ENCODE measurements at places on chromosomes 5 and 9.

DNA sequence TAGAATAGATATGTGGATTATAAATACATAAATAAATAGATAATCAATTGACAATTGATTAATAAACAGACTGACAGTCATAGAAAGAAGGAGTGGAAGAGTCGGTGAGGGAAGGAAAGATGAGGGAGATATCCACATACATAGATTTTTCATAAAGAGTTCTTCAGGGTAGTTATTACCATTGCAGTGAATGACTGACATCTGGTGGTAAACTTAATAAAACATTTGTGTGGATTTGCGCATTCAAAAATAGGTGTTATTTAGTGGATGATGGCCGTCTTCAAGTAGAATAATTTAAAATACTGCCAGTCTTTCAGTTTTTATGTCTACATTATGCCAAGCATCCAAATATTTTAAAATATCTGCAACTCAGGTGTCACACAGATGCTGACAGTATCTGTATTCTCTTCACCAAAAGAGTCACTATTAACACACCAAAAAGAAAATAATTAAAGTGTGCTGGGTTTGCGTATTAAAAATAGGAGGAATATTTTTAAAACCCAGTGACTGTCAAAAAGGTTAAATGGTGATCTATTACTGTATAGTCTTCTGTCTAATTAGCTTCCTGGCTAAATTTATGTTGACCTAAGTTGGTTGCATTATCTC lies 78.8 kb downstream of the GIN1 start:
- DNase-seq = no peak

DNA sequence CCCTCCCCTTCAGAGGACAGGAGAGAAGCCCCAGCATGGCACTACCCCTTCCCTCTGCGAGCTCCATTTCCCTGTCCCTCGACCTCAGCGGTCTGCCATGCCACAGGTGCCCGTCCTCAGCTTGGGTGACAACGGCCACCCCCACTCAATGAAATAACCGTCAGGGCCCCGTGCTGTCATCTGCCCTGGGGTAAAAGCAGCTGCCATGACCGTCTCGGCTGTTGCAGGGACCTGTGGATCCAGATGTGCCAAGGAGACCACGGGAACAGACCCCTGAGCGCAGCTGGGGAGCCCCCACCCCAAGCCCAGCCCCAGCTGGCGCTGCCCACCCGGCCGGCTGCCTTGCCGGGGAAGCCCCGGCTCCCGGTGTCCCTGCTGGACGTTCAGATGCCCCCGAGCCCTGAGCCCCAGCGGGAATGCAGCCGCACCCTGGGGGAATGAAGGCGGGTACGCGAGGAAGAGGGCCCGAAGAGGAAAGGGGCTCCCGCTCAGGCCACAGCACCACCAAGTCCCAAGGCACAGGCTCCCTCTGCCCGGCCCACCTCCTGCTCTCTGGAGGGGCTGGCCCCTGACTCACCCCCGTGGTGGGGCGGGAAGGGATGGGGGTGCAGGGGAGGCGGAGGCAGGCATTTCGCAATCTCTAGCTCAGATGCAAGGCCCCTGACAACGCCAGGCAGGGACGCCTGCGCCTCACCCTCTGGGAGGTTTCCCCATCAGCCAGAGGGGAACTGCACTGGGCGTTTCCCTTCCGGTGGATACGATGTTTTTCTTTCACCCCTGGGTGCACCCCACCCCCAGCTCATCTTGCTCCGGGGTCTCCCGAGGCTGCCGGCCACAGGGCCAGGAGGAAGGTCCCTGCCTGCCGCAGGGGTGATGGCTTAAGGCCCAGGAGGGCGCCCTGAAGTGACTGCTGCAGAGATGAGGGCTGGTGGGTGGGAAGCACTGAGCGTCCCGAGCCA lies 49.2 kb downstream of the NACC2 start:
- no peak for DNase-seq

DNA sequence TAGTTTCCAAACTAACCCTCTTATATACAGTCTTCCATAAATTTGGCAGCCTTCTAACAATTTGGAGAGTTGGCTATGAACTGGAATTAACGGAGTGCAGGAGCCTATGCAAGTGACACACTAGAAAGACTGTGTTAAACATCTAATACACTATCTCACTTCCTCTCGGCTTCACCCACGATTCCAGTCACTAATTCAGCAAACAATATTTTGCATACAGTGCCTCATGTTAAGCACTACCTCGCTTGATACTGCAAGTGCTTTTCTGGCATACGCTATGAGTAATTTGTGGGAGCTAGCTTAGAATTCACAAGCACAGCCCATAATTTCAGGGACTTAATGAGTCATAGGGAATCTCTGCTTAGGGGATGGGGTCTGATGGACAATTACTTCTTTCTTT lies 102.5 kb downstream of the ST8SIA4 start:
- no peak for DNase-seq

DNA sequence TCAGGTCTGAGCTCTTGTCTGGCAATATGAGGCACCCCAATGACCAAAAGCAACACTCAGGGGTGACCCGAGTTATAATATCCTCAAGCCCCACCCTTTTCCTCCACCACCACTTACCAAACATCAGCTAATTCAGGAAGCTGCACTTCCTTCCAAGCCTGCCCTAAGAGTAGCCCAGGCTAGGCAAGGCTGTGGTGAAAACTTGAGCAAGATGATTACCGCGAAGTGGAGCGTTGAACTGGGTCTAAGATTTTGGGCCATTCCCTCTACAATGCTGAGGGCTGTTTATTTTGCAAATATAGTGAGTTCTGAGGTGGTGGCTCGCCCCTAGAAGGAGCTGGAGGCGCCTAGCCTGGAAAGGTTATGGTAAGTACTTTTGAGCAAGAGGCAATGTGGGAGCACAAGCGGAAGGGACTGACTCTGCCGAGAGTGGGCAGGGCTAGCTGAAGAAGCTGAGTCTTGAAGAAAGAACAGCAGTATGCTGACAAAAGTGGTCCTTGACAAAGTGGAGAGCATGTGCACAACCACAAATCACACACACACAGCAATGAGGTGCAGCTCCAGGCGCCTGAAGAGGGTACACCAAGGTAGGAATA lies at the start of gene HK3:
Gene HK3 (minus strand): TSS at position 51 of the 596 bp plus-strand sequence. CDS start 3,187 bp downstream, outside the sequence.
- DNase-seq = no peak

GRCh38 chr9:130226112-130226511 lies 39.4 kb upstream of the HMCN2 start:
- DNase-seq = no peak

- no peak for DNase-seq
Observed at GRCh38 chr5:76682387-76682786, 33.5 kb upstream of the F2R start.

GRCh38 chr5:62212648-62213047 lies 93.4 kb upstream of the KIF2A start:
- no peak for DNase-seq

- no peak for DNase-seq
Observed at GRCh38 chr5:151661968-151662732, 24.6 kb downstream of the SPARC start.

DNA sequence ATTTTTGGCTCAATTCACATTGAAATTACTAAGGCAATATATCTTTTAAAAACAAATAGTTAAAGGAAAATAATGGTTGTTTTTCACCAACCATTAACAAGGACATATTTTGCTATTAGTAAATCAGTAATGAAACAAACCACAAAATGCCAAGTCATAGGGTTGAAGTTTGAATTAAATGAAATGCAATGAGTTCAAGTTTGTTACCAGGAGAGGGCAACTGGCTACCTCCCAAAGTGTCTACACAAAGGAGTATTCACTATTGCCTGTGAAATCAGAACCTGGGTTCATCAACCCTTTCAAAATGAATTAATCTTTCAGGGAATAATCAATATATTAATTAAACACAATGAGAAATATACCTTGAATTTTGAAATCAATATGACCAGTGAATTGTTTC lies 138.4 kb upstream of the DMRTA1 start:
- no peak for DNase-seq

DNA sequence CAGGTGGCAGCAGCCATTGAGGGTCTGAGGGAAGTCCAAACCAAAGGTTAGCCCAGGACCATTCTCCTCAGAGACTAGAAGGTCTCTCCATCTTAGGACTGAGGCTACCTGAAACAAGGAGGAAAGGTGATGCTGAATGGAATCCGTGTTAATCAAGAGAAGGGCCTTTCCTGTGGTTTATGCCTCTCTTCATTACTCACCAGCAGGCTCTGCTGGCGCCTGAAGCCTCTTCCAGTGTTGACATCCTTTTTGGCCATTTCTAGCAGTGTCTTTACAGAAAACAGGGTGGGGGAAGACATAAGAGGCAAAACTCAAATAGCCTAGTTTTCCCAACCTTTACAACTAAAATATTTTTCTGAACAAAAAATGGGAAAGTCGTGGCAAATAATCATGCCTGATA lies 98.0 kb downstream of the ENC1 start:
- DNase-seq = no peak

- DNase-seq = no peak
Observed at GRCh38 chr9:110750272-110750671, 81.7 kb downstream of the MUSK start.

DNA sequence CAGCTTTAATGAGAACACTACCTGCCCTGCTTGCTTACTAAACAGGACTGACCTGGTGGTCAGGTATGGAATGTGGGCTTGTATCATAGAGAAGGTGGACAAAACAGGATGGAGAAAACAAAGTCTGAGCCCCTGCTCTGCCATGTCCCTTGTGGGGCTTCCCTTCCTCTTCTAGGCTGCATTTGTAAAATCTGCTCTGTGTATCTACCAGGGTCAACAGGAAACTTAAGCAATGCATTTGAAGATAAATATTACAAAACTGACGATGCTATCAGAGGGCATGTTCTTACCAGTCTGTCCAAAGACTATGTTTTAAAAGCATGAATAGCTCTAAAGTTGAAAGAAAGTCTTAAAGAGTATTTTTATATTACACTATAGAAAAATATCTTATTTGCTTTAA lies 228.7 kb downstream of the DCP2 start:
- no peak for DNase-seq

GRCh38 chr9:94900222-94901018 lies 173.9 kb downstream of the AOPEP start:
- no peak for DNase-seq

- DNase-seq = no peak
Observed at GRCh38 chr5:176817841-176818377, 7.5 kb downstream of the UNC5A start.

DNA sequence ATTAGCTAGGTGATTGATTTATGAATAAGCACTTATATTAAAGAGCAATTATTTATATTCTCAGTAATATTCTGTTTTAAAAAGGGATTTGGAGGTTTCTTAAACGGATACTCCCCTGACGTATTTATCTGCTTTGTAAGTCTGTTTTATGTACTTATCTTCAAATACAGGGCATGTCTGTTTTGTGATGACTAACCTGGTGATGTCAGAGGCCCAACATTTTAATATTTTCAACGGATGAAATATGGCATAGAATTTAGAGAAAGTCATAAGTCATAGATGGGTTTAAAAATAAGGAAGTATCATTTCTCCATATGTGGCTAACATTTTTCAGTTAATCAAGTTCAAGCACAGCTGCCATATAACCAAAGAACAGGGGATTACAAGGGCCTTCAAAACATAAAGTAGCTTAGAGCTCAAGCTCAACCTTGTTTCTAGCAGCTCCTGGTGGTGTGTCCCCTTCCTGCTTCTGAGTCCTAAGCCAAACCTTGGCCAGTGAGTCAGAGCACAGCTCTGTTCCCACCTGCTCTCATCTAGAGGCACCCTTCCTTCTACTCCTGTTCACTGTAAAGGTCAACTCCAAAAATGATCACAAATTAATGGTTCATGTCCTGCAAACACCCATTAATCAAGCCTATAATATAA lies 131.4 kb downstream of the OXCT1 start:
- DNase-seq = no peak

DNA sequence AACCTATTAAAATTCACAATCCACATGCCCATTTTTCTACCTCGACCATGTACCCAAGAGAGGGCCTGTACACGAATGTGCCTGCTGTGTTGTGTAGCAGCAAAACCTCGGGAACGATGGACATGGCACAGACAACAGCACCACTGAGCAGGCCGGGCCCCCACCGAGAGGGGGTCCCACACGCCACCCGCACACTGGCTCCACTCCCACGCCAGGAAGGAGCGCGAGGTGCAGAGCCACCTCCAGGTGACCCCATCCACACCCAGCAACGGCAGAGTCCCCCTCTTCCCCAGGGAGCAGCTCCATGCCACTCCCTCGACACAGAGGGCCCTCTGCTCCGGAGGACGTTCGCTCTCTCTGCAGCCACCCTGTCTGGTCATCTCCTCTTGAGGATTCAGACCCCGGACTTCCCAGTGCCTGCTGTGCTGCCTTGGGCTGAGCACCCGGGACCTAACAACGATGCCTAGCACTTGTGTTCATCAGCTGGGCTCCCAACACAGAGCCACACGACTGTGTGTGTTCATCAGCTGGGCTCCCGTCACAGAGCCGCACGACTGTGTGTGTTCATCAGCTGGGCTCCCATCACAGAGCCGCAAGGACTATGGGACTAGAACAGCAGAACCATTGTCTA lies 25.3 kb upstream of the ADAMTS2 start:
- no peak for DNase-seq
